Nucleus accumbens (tissue), 56 donors: ENCODE measurements at places on chromosomes 1 and 21.

DNA sequence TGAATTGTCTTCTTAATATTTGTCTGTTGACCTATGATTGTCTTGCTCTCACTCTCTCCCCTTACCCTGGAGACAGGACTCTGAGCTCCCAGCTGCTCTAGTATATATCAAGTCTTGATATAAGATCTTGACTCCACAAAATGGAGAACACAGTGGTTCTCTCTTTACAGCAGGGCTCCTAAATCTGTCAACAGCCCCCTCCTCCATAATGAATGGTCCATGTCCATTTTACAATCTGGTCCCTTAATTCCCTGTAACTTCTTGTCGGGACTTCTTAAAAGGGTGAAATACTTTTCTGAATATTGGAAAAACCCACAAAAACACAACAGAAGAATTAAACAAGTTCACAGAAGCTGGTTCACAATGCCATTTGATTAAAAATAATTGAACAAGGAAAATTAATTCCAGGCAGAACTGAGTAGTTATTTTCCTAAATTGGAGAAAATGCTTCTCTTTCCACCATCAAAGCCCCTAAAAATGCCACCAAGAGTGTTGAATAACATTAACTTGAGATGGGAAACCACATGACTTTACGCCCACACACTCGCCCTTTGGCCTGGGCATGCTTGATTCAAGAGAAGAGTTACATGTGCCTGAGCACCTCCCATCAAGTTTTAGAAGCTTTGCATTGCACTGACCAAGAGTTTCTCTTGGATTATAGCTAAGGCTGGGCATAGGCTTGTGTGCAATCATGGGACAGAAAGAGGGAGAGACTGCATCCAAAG is 109.8 kb downstream of the TOMM20 start:
- DNase-seq, result no peak

DNA sequence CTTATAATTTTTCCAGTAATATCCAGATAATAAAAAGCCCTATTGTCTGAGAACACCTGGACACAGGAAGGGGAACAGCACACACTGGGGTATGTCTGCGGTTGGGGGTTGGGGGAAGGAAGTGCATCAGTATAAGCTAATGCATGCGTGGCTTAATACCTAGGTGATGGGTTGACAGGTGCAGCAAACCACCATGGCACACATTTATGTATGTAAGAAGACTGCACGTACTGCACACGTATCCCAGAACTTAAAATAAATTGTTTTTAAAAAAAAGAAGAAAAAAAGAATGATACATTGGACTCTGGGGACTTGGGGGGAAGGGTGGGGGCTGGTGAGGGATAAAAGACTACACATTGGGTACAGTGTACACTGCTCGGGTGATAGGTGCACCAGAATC is 144.9 kb upstream of the C1orf174 start:
- no peak for DNase-seq

- no peak for DNase-seq
Observed at GRCh38 chr1:162680419-162681121, 48.3 kb downstream of the DDR2 start.

DNA sequence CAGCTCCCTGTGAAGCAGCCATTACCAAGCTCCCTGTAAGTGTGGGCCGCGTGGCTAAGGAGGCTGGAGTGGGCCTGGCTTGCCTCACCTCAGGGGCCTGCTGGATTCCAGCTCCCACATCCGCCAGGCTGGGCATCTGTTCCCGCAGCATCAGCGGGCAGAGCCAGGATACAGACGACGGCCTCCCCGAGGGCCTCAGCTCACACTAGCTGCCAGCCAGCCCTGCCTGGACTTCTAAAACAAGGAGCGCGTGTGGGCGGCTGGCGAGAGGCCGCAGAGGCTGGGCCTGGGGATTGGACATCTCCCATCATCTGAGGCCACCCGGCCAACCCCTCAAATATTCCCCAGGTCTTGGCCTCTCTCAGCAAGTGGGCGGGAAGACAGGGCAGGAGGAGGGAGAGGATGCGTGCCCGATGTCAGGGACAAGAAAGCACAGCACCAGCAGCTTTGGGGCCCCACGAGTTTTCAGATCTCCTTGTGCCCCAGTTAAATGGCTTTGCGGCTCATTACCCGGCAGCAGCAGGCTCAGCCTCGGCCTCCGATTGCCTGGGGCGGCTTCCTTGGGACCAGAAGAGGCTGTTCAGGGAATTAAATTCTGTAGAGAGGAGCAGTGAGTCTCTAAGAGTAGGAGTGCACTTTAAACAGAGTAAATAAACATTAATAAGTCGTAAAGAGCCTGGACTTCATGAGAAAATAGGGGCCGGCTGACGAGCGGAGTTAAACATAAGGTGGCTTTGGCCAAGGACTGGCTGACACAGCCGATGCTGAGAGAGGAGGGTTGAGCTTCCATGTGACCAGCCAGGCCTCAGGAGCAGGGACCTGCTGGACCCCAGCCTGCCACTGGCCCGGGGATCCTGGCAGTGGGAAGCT is 208.9 kb upstream of the C1orf174 start:
- DNase-seq, result no peak

- no peak for DNase-seq
Observed at GRCh38 chr1:228175316-228176023, 9.9 kb downstream of the IBA57 start.

DNA sequence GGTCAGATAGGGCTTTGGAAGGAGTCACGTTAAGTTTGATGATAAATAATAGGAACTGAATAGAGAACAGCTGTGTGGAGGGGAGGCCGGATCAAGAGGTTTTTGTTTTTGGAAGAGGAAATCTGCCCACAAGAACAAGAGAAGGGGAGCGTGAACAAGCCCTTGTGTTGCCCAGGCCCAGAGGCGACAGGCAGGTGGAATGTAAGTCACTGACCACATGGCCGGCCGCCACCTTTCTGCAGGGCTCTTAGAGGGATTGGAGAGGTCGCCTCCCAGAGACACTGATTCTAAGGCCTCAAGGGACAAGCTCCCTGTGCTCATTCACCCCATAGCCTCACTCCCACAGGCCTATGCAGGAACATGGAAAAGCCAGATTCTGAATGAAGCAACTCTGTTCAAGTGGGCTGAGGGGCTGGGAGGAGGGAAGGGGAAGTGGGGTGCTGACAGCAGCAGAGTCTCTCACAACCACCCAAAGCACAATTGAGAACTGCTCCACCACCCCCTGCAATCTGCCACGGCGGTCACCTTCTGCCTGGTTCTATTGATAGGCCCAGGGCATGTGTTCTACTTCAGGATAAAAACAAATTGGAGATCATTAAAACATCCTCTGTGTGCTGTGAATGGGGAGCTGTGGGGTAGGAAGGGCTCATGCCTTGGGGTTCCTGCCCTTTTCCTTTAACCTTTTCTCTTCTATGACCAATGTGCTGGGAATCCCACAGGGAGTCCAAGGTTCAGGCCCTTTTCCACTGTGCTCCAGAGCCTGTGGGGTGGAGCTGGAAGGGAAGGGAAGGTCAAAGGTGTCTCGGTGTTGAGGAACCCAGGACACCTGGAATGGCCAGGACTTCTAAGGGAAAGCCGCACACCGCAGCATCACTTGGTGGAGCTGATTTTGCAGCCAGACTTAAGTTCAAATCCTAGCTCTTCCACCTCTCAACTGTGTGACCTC is 63.3 kb upstream of the PARP1 start:
- no peak for DNase-seq

- DNase-seq, result no peak
Observed at GRCh38 chr21:29571949-29572348, 273.2 kb downstream of the BACH1 start.

DNA sequence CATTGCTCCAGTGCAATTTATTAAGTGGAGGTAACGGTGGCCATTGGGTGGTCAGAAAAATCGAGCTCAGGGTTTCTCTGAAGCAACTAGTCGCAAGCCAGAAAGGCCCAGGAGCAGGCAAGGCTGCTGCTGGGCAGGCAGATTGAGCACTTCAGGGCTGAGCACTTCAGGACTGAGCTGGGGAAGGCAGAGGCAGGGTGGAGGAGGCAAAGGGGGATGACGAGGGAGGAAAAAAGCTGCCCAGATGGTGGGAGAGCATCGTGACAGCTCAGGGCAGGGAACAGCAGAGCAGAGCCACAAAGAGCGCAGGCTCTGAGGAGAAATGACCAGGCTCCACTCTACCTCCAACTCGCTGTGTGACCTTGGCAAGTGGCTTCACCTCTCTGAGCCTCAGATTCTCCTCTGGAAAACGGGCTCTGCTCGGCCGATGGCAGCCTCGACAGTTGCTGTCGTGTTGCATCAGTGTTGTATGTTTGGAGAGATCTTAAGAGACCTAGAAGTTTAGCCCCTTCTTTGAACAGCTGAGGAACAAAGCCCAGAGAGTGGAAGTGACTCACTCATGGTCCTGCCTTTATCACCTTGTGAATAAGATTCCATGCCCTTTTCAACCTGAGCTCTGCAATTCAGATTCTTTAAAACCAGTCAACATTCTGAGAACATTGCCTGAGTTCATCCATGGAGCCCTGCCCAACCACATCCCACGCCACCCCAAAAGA is 141.4 kb downstream of the SYF2 start:
- no peak for DNase-seq

GRCh38 chr1:94903280-94904009 is 23.5 kb downstream of the CNN3 start:
- DNase-seq, result no peak

GRCh38 chr1:6392809-6393399 is 663 bp downstream of the ACOT7 start:
- DNase-seq, result no peak

DNA sequence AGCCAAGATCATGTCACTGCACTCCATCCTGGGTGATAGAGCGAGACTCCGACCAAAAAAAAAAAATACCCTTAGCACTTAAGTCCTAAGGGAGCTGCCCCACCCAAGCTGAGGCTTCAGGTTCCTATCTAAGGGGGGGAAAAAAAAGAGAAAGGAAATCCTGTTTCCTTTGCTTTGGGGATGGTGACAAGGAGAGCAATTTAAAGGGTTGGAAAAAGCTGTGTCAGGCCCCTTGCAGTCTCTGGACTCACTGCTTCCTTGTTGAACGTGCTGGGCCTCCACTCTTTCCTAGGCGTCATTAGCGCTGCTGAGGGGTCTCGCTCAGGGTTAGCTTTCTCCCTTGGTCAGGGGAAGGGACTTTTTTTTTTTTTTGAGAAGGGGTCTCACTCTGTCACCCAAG is 18.1 kb downstream of the PRCC start:
- no peak for DNase-seq

DNA sequence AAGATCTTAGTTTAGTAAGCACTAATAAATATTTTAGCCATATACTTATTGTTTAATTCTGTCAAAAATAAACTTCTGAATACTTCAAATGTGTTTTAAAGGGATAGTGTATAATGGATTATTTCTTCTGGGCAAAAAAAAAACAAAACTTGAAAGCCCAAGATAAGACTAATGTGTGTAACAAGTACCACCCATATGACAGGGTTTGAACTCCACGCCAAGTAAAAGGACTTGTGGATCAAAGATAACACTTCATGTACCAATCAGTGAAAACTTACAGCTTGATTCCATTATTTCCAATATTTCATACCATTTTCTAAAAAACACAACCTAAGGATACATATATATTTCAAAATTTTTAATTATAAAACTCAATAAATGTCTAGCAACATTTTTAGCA is 59.5 kb downstream of the DENND1B start:
- no peak for DNase-seq

GRCh38 chr21:14403681-14404318 is 20.9 kb upstream of the HSPA13 start:
- DNase-seq, result no peak

- peak; percentile 71 for DNase-seq
Observed at GRCh38 chr1:201719812-201720521, 109.0 kb upstream of the IPO9 start.

DNA sequence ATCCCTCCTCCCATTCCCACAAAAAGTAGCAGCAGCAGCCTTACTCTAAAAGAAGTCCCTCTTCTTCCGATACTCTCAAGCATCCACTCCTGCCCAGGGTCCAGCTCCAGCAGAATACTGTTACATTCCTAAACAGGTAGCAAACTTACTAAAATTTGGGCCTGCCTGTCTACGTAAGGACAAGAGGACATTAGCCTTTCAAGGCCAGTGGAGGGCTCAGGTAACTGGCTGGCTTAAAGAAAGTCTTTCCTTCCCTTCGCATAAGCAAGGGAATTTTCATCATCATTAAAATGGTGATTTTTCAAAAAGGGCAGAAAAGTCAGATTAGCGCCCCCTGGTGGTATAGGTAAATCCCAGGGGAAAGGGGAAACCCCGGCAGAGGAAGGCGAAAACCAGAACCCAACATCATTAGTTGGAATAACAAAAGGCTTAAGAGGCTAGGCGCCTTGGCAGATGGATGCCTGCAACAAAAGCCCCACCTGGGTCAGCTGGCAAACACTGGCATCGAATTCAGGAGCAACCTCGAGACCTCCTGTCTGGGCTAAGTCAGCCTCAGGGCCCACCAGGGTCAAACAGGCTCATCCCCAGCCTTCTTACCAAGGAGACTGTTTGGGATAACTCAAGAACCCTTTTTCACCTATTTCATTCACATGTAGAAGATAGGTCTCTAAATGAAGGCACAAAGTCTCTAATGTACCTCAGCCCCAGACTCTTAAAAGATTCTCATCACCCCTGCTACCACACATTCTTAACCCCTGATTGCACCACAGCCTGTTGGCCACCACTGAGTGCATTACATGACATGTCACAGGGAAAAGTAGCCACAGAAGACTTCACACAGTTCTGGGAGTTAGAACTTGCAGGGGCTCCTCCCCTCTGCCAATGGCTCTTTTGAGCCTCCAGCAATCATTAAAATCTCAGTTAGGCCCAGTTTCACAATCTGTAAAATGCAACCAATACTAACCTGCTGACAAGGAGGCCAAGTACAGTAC is 36.7 kb downstream of the ERI3 start:
- DNase-seq, result no peak

GRCh38 chr1:22506130-22506692 is 54.6 kb downstream of the ZBTB40 start:
- DNase-seq, result no peak

- DNase-seq, result no peak
Observed at GRCh38 chr1:17914131-17914530, 159.0 kb downstream of the ACTL8 start.

DNA sequence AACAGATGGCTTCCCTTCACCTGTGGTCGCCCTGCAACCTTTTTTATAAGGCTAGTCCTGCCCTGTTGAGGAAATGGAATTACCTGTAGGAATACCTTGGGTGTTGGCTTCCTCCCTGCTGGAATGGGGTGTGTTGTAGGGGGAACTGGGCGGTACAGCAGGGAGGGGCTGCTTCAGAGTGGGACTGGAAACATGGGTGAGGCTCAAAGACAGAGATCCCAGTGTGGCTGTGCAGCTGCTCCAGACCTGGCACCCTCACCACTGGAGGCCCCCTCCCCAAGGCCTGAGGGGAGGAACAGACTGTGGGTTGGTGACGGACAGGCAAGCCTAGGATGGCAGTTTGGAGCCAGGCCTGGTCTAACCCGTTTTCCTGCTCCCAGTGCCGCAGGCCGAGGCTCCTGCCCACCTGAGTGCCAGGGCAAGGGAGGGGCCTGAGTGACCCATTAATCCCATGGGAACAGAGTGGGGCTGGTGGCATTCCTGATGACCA is 4.5 kb downstream of the EFNA3 start:
- DNase-seq, result no peak

GRCh38 chr1:116824631-116825206 is 70.5 kb downstream of the CD2 start:
- DNase-seq, result no peak

GRCh38 chr1:218376722-218377121 is 31.6 kb downstream of the TGFB2 start:
- DNase-seq, result no peak

GRCh38 chr1:13892198-13892597 is 192.2 kb downstream of the PRDM2 start:
- no peak for DNase-seq

GRCh38 chr1:173039626-173040025 is 11.1 kb downstream of the TNFSF18 start:
- no peak for DNase-seq
